ENCODE measurements at places on chromosomes 16 and 17.

DNA sequence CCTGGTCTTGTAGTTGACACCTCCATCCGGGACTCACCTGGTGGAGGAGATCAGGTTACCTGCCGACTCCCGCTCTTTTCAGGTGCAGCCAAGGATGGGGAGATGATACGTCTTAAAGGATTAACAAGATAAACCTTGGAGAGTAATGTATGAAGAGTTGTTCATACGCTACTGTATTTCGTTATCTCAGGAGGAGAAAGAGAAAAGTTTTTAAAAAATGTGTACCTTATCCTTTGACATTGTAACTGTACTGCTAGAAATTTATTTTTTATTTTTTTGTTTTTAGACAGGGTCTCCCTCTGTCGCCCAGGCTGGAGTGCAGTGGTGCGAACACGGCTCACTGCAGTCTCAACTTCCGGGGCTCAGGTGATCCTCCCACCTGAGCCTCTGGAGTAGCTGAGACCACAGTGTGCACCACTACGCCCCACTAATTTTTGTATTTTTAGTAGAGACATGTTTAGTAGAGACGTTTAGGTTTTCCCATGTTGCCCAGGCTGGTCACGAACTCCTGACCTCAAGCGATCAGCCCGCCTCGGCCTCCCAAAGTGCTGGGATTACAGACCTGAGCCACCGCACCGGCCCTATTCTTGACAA lies 764 bp upstream of the SMURF2 start:
- no peak for DNase-seq

DNA sequence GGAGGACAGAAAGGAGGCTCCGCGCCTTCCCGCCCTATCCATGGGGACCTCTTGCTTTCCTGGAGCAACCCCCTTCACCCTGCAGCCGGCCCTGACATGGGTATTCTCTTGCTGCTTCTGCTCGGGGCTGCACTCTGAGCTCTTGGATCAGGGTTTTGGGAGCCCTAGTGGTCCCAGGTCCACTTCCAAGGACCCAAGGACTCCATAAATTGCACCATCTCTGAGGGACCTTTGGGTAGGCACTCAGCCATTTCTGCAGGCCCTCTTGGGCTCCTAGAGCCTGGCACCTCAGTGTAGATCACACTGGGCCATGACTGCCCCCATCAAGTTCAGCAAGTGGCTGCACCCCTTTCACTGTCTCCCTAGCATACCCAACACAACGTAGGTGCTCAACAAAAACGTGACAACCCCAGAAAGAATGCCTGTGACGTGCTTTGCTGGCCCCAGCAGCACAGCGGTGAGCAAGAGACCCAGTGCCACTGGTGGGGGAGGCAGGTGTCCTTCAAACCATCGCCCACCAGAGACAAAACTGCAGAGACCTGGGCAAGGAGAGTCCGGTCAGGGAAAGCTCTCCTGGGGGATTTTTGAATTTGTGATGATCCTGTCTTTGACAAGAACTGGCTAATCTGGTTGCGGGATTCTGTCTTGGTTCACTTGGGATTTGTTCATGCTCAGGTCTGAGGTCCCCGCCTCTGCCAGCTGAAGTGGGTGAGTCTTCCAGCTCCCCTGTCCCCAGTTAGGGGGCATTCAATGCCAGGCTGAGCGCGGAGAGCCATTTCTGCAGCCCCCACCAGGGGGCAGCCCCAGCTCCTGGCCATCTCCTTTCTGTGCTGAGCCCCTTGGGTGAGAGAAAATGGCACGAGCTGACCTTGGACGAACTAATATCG lies 2.5 kb upstream of the RAB11FIP4 start:
- DNase-seq = peak; percentile 30

- DNase-seq = peak; percentile 78
Measured at GRCh38 chr17:67359960-67360791, 6.2 kb downstream of the PSMD12 start.

DNA sequence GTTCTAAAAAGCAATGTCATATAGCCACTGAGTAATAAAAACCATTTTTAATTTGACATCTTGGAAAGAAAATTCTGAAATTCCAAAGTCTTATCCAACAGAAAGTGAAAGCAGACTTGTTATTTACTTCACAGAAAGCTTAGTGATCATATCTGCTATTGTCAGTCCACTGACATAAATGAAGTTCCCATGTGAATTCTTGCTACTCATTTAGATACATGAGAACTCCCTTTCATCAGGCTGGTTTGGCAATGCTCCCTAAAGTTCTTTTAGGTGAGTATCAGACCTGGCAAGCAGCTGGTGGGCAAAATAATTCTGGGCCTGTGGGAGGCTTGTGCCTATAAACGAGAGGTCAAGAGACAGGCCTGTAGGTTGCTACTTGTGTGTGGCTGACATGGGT lies 23.4 kb downstream of the NME2 start:
- no peak for DNase-seq

- no peak for DNase-seq
Measured at GRCh38 chr17:68592682-68593641, 8.2 kb downstream of the FAM20A start.

Measured in naive thymus-derived CD8-positive, alpha-beta T cell (primary cell).